ENCODE measurements at places on chromosomes 6 and 20.

DNA sequence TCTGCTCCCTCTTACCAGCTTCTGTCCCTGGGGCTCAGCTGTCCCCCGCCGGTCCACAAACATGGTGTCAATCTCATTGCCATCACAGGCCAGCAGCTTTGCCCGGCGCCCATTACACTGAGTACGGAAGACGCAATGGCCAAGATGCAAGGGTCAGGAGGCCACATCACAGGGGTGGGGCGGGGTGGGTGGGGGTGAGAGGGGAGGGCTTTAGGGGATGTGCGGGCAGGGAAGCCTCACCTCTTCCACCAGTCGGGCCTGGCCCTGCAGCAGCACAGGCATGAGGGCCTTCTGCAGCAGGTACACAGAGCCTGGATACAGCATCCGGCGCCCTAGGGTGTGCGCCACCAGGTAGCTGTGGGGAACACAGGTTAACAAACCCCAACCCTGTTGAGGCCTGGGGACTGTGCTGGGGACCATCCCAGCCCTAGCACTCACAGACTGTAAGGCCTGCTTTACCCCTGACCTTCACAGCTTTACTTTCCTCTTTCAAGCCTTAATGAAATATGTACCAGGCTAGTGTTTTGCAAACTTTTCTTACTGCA lies 10.8 kb upstream of the LY6G5C start:
- no peak for DNase-seq

DNA sequence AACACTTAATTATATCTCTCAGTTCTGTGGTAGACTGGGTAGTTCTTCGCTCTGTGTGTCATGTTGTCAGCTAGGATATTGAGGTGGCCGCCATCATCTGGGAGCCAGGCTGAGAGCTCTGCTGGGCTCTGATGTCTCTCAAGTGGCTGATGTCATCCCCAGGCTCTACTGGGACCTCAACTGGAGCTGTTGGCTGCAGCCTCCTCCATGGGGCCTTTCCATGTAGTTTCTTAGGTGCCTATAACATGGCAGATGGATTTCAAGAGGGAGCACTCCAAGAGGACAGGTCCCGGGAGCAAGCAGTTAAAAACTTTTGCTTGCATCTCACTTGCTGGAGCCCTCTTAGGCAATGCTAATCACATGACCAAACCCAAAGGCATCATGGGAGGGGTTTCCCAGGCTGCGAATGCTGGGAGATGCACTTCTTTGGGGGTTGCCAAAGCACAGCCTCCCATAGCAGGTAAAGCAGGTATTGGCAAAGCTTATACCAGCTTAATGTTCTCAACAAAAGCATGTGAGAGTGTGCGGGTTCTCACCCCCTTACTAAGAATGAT lies 129.8 kb downstream of the TMEM242 start:
- DNase-seq: no peak

DNA sequence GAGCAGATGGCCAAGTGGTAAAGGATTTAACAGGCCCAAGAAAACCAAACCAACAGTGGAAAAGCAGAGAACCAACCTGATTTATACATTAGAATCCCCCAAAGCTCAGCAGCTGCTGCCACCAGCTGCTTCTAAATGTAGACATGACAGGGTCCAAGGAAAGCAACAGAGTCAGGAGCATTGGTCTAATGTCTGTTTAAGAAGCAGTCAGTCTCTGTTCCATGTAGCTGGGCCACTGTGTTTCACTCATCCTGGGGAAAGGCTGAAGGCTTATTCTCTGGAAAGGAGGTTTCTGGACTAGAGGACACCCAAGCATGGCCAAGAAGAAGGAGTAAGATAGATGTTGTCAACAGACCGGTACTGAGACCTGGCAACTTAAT lies 75.4 kb downstream of the TMEM244 start:
- DNase-seq: no peak

DNA sequence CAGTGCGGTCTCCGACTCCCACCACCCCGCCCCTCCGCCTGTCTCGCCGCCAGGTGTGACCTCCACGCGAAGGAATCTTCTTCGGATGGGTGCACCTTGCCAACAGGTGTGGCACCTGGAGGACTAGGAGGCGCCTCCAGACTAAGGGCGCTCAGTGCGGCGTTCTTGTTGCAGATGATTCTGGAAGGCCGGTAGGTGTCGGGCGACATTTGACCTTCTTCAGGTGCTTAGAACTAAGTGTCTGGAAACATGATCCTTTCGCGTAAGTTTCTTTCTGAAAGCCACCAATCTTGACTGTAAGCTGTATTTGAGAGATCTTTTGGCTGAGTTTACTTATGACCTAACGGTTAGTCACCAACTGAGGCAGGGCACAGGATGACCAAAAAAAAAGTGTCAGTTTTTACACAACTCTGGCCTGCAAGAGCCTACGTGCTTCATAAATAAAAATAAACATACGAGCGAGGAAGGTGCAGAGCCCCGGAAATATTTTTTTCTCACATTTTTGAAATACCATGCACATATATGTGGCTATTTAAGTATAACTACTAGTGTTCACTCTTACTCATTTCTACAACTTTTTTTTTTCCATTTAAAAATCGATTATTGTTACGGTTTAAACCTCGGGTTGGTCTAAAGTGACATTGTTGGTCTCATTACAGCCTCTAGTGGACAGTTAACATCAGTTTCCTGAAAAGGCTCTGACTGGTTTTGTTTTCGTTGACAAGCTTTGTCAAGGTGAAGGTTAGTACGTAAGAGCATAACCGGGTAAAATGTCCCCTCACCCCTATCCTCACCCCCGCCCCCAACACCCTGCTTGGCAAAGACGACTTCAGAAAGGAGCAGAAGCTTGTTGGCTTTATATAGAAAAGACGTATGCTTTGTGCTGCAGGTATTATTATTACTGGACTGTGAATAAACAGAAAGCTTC lies 1.6 kb upstream of the ATXN1 start:
- DNase-seq: peak; percentile 54

- no peak for DNase-seq
Observed at GRCh38 chr6:67431076-67431475, 1204.0 kb upstream of the ADGRB3 start.
